ENCODE measurements at places on chromosomes 13 and 19. TPM values are rescaled to one million over a fixed set of nuclear protein-coding genes. Genes with fewer than 3 reads are reported as not detected.

POU2F2 gene
- total RNA-seq, result 0.35 TPM

CHAMP1 gene
- 25.4 TPM for total RNA-seq

CARS2 gene
- total RNA-seq, result 54.5 TPM

KIR3DL2 gene
- not detected for total RNA-seq

COMP gene
- total RNA-seq, result 0.18 TPM

ERICH6B gene
- total RNA-seq, result not detected

ZNF90 gene
- not detected for total RNA-seq

FGF21 gene
- total RNA-seq, result not detected

KLC3 gene
- 1.2 TPM for total RNA-seq

ADM5 gene
- 5.0 TPM for total RNA-seq

TMEM238 gene
- total RNA-seq, result 9.3 TPM

GRIN3B gene
- total RNA-seq, result 2.6 TPM

LHB gene
- not detected for total RNA-seq

RGL3 gene
- total RNA-seq, result 2.1 TPM
